ENCODE measurements at places on chromosomes 7 and 10. TPM values are rescaled to one million over a fixed set of nuclear protein-coding genes. Genes with fewer than 3 reads are reported as not detected.

ANKRD26 gene
- total RNA-seq, result 16.8 TPM

PHYHIPL gene
- total RNA-seq, result 0.12 TPM

CYP2C9 gene
- not detected for total RNA-seq

- H3K36me3 ChIP-seq, result no peaks in the 10 kb centered on the region
- no peak overlapping the region for H3K27ac ChIP-seq
- no peaks in the 10 kb centered on the region for H3K27me3 ChIP-seq
- no peak for DNase-seq
- H3K4me1 ChIP-seq, result no peaks in the 10 kb centered on the region
- H3K4me3 ChIP-seq, result no peak overlapping the region
Measured at GRCh38 chr10:24708081-24708480, 15.6 kb downstream of the ARHGAP21 start.

DNA sequence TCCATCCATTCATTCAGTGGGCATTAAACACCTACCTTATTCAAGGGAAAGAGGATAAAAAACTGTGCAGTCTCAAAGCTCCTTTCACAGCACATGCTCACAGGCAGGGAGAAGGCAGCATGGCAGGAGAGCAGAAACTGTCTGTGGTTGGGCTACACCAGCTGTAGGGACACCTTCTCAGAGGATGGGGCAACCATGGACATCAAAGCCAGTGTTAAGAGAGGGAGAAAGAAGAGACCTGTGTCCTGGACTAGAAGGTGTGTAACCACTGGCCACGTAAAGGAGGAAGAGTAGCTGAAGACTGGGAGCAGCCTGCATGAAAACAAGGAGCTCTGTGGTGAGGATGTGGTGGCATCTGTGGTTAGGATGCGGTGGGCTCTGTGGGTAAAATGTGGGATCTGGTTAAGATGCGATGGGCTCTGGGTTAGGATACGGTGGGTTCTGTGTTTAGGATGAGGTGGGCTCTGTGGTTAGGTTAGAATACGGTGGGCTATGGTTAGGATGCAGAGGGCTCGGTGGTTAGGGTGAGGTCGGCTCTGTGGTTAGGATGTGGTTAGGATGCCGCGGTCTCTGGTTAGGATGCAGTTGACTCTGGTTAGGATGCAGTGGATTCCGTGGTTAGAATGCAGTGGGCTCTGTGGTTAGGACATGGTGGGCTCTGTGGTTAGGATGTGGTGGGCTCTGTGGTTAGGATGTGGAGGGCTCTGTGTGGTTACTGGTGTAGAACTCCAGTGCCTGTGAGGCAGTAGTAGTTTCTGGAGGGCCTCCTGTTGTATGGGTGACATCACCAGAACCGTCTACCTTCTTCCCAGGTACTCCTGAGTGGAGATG lies 197.6 kb downstream of the WDR37 start:
- no peaks in the 10 kb centered on the region for H3K27me3 ChIP-seq
- H3K36me3 ChIP-seq, result no peaks in the 10 kb centered on the region

DNA sequence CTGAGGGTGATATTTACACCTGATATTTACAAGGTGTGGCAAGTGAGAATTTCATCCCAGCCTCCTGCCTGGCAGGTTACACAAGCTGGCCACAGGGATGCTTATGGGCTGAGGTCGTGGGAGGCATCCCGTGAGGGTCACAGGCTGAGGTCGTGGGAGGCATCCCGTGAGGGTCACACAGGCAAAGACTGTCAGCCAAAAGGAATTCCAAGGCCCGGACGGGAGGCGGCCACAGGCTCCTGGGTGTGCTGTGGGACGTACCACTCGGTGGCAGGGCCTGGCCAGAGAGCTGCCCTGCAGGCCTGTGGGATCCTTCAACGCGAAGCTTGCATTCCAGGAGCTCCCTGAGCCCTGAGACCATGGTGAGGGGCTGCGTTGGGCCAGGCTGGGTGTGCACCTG lies 460.6 kb downstream of the DNAJB6 start:
- no peak overlapping the region for H3K4me3 ChIP-seq
- no peak for DNase-seq
- H3K36me3 ChIP-seq, result no peaks in the 10 kb centered on the region
- H3K4me1 ChIP-seq, result no peaks in the 10 kb centered on the region

DNA sequence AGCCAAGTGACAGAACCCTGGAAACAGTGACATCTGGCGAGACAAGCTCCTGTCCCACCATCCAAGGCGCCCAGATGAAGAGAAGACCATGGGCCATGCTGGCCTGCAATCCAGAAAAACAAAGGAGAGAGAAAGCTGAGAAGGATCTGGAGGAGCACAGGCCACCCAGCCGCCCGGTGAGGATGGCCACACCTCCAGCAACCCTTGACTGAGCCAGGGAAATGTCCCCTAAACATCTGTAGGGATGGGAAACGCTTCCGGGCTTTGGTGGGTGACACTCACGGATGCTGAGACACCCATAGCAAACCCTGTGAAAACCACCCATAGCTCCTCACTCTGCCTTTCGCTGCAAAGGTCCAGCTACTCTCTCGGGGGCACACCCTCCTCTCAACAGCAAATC lies 32.0 kb downstream of the TCERG1L start:
- no peaks in the 10 kb centered on the region for H3K4me1 ChIP-seq
- no peak overlapping the region for H3K4me3 ChIP-seq
- DNase-seq, result no peak
- no peaks in the 10 kb centered on the region for H3K27me3 ChIP-seq
- H3K36me3 ChIP-seq, result no peaks in the 10 kb centered on the region

GRCh38 chr7:133502498-133502897 lies 249.6 kb downstream of the EXOC4 start:
- no peaks in the 10 kb centered on the region for H3K4me1 ChIP-seq
- DNase-seq, result no peak
- H3K27me3 ChIP-seq, result no peaks in the 10 kb centered on the region
- H3K36me3 ChIP-seq, result no peaks in the 10 kb centered on the region

- no peak overlapping the region for H3K4me3 ChIP-seq
- H3K36me3 ChIP-seq, result no peaks in the 10 kb centered on the region
- H3K27me3 ChIP-seq, result no peaks in the 10 kb centered on the region
- DNase-seq, result no peak
Measured at GRCh38 chr10:65325913-65326312, 1599.9 kb upstream of the LRRTM3 start.

- H3K27ac ChIP-seq, result no peak overlapping the region
- no peaks in the 10 kb centered on the region for H3K27me3 ChIP-seq
- H3K4me3 ChIP-seq, result no peak overlapping the region
- no peaks in the 10 kb centered on the region for H3K4me1 ChIP-seq
- H3K36me3 ChIP-seq, result no peaks in the 10 kb centered on the region
- no peak for DNase-seq
Measured at GRCh38 chr7:36188266-36188665, 35.2 kb downstream of the EEPD1 start.
